ENCODE measurements at places on chromosomes 1 and 21.

DNA sequence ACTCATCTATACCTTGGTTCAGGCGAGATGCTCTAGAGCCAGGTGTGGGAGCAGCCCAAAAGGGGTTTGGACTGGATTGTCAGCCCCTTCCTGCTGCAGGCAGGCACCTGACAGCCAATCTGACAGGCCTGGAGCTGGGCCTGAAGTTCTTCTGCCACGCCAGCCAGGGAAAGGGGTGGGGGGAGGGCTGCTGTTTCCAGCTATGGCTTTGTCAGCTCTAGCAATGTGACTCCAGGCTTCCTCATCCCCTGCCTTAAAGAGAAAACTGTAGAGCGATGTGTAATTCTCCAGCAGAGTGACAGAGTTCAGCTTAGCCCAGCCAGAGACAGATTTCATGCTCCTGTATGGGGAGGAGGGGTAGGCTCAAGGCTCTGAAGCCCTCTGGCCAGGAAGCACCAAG, 30.3 kb downstream of the WNT4 start:
- DNase-seq = no peak

DNA sequence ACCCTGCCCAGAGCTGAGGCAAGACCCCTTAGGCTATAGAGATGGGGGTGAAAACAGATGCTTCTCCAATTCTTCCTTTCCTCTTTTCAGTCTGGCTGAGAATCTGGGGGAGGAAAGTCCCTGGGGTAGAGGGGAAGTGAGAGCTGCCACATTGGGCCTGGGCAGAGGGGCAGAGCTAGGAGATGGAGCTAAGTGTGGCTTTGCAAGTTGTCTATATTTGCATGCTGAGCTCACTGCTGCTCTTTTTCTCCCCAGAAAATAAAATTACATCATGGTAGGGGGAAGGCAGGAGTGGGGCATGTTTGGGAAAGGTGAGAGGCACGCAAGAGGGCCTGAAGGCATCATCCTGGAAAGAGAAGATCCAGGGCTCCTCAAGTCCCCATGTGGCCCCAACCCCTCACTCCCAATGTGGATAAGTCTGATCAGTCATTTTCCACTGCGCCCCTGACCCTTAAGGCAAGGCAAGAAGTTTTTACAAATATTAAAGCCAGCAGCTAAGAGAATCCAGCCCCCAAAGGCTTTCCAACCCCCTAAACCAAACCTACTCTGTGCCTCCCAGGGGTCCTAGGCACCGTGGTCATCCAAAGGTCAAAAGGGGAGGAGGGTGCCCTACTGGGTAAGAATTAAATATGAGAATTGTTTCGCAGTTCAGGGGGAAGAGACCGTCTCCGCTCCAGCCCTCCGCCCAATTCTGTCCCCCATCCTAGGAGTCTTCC, 500 bp upstream of the PEA15 start:
- DNase-seq = peak; percentile 95

- no peak for DNase-seq
Measured at GRCh38 chr1:5111581-5111980, 457.2 kb downstream of the AJAP1 start.

DNA sequence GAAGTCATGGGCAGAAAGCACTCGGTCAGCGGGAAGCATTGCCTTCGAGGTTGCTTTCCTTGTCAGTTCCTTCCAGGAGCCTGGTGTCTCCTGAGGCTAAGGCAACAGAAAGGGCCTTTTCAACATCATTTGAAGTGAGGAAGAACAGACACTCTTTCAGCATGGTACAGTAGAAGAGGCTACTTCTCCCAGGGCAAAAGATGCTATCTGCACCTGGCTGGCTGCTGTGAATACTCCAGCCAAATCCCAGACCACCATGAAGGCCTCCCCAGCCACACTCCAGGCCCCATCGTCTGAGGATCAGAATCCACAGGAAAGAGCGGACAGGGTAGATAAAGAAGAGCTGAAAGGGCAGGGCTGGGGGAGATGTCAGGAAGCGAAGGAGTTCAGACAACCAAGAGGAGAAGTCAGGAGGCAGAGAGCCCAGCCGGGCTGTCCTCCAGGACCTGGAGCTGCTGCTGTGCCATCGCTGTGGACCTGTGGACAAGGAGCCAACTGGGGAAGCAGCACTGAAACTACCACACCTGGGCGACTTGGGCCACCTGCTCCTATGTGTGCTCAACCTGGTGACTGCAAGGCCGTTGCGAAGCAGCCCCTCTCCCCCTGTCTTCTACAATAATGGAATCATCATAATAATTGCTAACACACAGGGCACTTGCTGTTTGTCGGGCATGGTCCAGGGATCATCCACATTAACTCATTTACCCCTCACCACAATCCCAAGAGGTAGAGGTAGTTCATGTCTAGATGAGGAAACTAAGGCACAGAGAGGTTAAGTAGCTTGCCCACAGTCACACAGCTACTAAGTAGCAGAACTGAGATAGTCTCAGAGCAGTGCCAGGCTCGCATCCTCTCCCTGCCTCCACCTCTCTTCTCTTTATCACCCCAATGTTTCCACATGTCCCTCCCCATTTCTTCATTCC, 88.0 kb upstream of the ZBTB40 start:
- no peak for DNase-seq

GRCh38 chr1:80154176-80154575, 1147.6 kb upstream of the ADGRL4 start:
- DNase-seq = no peak
